Amniotic epithelial cell (primary cell): ENCODE measurements at places on chromosomes 12 and 14.

- DNase-seq, result peak; percentile 5
Observed at GRCh38 chr12:5907807-5908206, 37.3 kb downstream of the ANO2 start.

DNA sequence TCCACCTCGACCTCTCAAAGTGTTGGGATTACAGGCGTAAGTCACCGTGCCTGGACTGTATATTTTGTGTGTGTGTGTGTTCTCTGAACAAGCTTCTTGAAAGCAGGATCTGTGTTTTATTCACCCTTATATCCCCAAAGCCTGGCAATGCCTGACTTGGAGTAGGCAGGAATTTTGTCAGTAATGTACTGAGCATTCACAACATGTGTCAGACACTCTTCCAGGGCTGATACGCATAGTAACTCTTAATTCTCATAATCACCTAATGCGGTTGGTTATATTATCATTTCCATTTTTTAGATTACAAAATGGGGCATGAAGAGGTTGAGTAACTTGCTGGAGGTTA lies 50.4 kb upstream of the PLEKHG3 start:
- DNase-seq, result no peak

DNA sequence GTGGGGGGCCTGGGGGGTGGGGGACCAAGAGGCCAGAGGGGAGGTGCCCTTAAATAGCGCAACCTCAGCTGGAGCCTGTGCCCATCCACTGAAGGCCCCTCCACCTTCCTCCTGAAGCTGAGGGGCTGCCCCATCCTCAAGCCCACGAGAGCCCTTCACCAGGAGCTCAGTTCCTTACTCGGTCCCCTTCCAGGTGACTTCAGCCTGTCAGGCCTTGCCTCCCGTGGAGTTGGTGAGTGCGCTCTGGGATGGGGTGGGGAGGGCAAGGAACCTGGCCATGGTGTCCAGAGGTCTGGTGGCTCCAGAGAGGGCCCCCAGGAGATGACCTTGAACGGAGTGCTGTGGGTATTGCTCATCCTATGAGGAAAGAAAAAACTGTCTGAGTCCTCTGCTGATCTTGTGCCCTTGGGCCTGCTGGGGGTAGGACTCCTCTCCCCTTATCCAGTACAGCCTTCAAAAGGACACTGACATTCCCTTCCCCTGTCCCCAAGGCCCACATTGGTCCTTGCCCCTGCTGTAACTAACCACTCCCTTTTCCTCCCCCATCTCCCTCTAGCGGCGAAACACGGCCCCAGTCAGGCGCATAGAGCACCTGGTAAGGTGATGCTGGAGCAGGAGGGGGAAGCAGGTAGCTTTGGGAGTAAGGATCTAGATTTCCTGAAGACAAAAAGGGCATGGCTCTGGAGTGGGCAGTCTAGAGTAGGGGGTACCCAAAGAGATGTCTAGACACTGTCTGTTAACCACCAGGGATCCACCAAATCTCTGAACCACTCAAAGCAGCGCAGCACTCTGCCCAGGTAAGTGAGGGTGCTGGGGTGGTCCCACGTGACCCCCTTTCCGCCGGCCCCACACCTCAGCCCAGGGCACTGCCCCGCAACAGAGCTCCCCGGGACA lies 3.6 kb downstream of the TNS2 start:
- DNase-seq, result peak; percentile 55

DNA sequence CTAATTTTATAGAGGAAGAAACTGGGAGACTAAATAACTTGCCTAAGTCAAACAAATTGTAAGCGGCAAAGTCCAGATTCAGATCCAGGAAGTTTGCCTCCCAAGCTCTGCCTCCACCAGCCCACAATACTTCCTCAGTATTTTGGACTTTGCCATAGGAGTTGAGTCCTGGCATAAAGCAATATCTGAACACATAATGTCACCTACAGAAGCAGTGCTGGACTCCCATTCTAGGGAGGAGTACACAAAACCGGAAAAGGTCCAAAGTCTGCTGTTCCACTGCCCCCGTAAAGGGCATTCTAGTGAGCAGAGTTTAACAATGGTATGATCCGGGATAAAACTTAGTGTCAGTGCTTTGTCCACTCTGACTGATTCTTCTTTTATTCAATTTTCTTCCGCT lies 340.5 kb downstream of the FUT8 start:
- DNase-seq, result no peak

DNA sequence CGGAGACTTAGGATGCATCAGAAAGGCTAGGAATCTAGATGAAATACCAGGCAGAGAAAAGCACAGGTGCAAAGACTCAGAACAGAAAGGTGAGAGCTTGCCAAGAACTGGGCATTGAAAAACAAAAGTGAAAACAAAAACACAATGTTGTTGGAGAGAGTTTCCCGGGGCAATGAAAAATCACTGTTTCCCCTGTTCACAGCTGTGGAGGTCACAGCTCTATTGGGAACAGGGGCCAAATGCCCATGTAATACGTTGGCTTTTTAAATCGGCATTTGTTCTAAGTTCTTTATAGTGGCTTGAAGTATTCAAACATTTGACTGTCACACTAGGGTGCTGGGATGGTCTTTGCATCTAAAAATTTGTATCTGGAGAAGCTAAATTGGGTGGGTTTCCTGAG lies 108.3 kb downstream of the SLC15A4 start:
- DNase-seq, result no peak

DNA sequence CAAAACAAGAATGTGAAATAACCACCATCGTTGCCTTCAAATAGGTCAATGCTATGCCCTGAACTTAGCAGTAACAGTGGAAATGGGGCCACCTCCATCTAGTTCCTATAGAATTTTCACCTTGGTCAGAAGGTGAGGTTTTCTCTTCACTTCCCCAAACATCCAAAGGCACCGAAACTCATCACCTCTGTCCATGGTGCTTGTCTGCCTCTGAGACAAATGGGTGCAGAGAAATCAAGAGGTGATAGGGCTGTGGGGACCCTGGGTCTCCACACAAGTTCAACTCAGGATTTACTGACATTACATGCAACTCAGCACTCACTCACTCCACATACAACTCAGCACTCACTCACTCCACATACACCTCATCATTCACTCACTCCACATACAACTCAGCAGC lies 26.2 kb upstream of the TMEM132C start:
- no peak for DNase-seq

GRCh38 chr12:115374480-115375185 lies 690.7 kb upstream of the TBX3 start:
- no peak for DNase-seq

- no peak for DNase-seq
Observed at GRCh38 chr12:54328595-54329337, 3.8 kb downstream of the COPZ1 start.

- no peak for DNase-seq
Observed at GRCh38 chr12:51122844-51123243, 39.4 kb upstream of the CSRNP2 start.

DNA sequence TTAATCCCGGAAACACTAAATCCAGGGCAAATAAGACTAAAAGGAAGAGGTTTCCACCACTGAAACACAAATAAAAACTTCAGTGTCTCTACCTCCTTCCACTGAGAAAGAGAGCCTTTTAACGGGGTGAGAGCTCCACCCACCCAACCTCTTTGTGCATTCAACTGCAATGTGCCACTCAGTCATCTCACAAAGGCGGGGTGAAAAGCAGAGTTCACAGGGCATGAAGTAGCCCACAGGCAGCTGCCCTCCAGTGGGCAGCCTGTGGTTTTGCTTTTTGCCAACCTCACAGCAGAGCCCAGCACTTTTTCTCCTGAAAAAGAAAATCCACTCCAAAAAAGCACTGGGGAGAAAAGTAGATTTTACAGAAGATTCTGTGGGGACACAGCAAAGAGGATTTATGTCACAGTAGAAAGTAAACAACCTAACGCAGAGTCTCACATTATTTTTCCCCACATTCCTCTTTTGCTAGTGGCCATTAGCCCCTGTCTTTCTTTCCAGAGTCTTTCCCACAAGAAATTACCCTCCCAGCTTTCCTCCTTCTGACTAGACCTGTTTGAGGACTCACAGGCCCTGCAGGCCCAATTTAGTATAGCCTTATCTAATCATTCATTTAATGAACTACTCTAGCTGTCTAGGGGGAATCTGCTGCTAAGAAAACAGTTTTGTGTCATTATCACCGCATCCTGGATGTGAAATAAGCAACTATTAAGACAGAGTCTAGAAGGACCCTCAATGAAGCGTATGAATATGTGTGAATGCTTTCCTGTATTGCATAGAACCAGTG lies 753.8 kb upstream of the FOXG1 start:
- no peak for DNase-seq

GRCh38 chr14:32399920-32400319 lies 70.8 kb downstream of the AKAP6 start:
- no peak for DNase-seq

DNA sequence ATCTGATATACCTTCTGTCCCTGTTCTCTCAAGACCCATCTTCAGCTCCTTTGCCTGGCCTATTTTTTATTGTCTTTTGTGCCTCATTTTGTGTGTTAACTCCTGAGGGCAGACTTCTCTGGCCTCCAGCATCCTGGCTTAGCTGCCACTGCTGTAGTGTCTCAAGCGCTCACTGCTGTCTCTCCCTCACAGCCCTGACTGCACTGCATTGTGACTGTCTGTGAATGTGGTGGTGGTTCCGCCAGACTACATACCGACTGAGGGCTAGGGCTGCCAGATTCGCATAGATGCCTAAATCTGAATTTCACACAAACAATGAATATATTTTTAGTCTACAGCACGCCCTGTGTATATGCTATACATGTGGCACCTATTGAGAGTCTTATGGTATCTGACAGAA lies 1088.9 kb upstream of the TMEM132C start:
- DNase-seq, result no peak

GRCh38 chr14:91996948-91997371 lies 42.9 kb downstream of the TRIP11 start:
- DNase-seq, result peak; percentile 63

DNA sequence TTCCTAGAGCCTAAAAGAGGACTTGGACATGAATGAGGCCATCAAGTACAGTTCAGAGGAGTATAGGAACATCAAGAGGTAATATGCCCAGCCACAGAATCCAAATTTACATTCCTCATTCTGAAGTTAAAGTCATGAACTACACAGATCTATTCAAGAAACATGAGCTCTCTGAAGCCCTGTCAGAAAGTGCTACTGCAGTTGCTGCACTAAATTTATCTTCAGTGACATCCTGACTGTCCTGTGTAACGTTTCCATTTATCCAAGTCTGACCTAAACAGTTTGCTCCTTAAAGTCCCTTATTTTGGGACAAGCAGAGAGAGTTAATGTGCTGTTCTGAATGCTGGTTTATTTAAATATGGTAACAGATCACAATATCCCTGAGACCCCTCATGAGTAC lies 28.2 kb downstream of the NEK9 start:
- DNase-seq, result no peak

DNA sequence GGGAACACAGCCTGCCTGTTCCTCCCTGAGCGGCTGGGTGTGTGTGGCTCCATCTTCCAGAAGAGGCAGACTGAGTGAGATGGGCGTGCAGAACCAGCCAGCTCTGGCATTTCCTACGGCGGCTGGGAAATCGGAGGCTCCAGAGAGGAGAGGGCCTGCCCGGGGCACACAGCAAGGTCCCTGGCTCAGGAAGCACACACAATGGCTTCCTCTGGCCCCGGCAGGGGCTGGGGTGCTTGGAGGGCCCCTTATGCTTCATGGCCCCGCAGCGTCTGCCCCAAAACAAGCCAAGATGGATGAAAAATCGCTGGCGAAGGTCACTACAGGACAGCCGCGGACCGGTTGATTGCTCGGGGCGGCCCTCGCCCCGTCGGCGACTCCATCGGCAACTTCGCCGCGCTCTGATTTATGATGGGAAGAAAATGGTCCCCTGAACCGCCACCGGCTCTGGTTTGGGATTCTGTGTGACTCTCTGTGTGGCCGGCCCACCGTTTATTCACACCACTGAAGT lies 191.5 kb upstream of the C14orf180 start:
- no peak for DNase-seq

DNA sequence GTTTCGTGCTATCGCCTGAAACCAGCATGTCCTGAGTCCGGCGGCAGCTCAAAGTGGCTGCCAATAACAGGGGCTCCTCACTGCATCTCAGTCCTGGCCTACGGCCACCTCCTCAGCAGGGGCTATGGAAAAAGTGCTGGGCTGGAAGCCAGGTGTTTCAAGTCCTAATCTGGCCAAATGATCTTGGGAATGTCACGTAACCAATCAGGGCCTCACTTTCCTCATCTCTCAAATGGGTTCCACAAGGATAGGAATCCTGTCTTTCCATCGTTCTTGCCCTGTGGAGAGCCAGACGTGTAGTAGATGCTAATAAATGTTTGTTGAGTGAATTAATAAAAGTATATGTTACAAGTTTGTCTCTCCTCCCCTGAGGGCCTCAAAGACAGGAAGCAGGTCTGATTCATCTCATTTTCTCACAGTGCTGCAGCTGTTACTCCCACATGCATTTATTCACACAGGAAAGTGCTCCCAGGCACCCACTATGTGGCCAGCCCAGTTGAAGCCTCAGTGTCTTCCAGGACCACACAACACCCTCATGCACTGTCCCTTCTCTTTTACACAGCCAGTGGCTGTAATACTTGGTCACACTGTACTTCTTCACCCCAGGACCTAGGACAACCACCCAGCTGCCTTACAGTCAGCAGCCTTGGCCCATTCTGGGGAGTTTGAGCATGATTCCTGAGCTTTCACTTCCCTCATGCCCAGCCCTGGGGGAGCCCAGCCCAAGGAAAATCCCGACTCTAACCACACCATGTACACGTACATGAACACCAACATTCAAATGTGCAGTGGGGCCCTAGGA lies 5.0 kb downstream of the CMKLR1 start:
- DNase-seq, result no peak

DNA sequence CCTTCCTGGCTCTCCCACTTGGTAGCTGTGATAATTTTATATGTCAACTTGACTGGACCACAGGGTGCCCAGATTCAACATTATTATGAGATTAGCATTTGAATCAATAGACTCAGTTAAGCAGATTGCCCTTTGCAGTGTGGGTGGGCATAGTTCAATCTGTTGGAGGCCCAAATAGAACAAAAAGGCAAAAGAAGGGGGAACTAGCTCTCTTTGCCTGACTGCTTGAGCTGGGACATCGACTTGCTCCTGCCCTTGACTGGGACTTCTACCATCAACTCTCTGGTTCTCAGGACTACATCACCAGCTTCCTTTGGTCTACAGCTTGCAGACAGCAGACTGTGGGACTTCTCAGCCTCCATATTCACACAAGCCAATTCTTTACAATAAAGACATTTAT lies 1189.2 kb downstream of the BCL11B start:
- DNase-seq, result no peak

DNA sequence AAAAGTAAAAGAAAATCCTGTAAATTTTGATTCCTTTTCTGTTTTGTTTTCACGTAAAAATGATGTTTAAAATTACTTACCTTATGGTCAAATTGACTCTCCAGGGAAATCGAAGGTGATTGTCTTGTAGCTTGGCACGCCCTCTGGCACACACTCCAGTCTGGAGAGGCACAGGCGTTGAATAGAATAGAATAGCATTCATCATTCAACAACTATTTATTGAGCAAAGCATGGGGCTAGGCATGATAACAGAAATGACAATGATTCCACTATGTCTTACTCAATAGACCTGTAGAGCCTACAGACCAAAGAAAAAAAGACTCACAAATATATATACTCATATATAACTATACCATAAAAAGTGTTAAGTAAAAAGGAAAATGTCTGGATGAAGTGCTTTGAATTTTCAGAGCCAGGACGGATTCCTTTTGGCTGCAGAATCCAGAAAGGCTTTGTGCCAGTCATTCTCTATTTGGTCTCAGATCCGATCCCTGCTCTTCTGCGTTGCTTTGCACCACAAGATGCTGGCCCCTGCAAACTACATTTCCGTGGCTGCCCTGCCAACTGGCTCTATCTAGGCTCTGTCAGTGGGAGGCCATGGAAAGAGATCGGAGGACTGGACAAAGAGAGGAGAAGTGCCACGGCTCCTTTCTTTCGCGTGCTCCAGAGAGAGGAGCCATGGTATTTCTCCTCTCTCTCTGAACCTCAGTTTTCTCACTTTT lies 231.8 kb downstream of the CRADD start:
- DNase-seq, result peak; percentile 50
